ENCODE measurements at places on chromosomes 6 and 20.

DNA sequence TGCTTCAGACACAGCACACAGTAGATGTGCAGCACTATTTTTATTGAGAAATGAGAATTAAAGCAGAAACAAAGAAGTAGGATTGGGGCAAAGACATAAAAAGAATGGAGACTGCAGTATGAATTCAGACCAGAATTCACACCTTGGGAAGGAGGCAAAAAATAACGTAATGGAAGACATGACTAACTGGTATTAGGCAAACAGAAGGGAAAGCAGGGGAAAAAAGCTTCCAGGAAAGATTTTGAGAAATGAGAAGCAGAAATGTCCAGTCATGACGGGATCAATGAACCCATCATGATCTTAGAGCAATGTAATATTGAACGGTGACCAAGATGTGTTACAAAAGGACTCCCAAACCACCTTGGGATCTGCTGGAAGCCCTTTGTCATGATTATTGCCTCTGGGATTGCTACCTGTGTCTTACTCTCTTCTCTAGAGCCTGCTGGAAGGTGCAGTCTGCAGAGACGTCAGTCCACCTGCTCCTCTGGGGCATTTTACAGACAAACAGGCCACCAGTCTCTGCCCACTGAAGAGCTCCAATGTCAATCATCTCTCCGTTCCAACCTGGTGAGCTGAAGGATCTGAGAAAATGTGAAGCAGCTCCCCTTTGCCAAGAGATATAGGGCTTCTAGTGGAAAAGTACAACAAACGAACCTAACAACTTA lies 8.7 kb downstream of the NUDT3 start:
- no peak for DNase-seq

DNA sequence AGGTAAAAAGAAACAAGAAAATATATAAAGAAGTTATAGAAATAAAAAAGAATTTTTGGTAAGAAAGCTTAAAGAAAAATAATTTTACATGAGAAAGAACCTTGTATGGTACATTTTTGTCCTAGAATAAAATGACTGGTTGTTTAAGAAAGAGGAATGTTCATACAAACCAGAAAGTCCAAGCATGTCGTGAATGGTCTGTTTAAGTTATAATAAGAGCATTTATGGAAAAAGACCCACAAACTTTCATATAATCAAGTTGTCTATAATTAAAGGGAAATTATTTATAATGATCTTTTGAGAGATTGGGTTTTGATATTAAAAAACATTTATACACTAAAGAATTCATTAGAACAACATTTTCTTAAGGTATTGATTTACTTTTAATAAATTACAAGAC lies 27.8 kb upstream of the FAM110A start:
- no peak for DNase-seq

DNA sequence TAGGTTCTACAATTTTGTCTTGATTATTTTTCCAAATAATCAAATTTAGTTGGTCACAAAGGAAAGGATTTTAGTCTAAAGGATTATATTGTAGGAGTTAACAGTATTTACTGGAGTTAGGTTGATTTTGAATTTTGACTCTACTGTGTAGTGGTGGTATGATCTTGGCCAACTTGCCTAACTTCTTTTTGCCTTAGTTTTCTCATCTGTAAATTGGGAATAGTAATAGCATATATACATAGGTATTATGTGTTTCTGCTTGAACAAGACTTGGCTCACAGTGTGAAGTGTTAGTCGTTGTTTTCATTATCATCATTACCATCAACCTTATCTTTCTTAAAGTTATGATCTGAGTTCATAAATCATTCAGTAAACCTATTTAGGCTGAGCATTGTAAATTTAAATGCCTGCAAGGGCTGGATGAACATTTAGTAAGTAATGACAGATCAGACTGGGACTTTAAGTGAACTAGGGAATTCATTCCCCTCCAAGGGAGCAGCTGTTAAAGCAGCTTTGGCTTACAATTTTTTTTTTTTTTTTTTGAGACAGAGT lies 11.2 kb downstream of the ITCH start:
- no peak for DNase-seq

DNA sequence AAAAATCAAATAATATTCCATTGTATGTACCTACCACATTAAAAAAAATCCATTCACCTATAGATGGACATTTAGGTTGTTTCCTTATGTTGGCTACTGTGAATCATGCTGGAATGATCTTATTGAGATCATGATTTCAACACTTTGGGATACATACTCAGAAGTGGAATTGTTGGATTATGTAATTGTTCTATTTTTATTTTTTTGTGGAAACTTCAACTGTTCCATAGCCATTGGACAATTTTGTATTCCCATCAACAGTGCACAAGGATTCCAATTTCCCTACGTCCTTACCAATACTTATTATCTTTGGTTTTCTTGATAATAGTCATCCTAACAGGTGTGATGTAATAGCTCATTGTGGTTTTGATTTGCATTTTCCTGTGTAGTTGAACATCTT lies 834.0 kb downstream of the MAFB start:
- DNase-seq = no peak

- DNase-seq = no peak
These were observed 41.5 kb upstream of the GJA1 start for GRCh38 chr6:121393731-121394505.

DNA sequence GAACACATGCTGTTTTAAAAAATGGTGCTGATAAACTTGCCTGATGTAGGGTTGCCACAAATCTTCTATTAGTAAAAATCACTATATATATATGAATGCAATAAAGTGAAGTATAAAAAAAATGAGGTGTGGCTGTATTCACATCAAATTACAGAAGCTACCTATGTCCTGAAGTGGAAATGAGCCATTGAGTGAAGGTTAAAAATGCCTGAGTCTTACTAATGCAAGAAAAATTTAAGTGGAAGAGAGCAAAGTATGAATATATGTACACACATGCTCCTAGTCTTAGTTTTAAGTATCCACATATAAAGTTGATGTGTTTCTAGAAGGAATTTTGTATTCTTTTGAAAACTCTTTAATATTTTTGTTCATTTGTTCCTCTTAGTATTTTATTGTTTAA lies 808.3 kb upstream of the MAN1A1 start:
- no peak for DNase-seq

DNA sequence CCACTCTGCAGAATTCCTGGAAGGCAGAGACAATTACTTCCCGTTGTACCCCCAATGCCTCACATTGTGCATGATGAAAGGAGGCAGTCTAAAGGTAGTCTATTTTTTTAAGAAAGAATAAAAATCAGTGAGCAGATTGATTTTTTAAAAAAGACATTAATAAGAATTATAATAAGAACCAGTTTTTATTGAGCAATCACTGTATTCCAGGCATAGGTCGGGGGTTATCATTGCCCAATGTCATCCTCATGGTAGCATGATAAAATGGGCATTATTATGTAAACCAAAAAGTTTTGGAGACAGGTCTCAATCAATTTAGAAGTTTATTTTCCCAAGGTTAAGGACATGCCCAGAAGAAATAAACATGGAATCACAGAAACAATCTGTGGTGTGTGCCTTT lies 14.0 kb upstream of the QKI start:
- no peak for DNase-seq

GRCh38 chr6:14095437-14095836 lies 22.1 kb upstream of the CD83 start:
- no peak for DNase-seq

- DNase-seq = no peak
These were observed 55.4 kb downstream of the RAB44 start for GRCh38 chr6:36752886-36753506.

Data from stimulated activated CD4-positive, alpha-beta T cell treated with anti-CD3 and anti-CD28 coated beads, Interleukin-12 subunit alpha, Interleukin-12 subunit beta, amount 100 ng/mL, for 24 hours (primary cell).